Hepatocyte (in vitro differentiated cells): ENCODE measurements at places on chromosomes 5 and 9. TPM values are rescaled to one million over a fixed set of nuclear protein-coding genes. Genes with fewer than 3 reads are reported as not detected.

The ACOT12 gene
- 9.6 and 10.2 TPM in 2 replicates for total RNA-seq

The KYAT1 gene
- total RNA-seq = 5.1 and 7.9 TPM in 2 replicates

The MACROH2A1 gene
- 304 and 311 TPM in 2 replicates for total RNA-seq

The OR13F1 gene
- not detected in 2 replicates for total RNA-seq
